HTR-8/SVneo (cell line): ENCODE measurements at places on chromosomes 2 and 18.

- no peak for DNase-seq
Observed at GRCh38 chr18:24942144-24942543, 409.8 kb downstream of the ZNF521 start.

DNA sequence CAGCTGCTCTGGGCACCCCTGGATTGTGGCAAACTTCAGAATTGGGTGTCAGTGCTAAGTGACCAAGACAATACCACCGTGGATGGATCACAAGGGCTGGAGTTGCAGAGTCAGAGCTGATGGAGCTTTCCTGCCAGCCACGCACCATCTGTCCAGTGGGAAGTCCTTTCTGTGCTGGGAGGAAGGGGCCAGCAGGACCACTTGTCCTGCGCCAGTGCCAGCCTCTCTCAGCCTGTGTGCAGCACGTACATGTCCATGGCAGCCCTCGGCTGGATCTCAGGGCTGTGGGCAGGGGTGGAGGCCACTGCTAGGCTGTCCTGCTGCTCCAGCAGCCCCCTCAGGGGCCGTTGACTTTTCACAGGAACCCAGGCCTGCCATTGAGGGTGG, 33.3 kb downstream of the RAB31 start:
- DNase-seq = no peak

DNA sequence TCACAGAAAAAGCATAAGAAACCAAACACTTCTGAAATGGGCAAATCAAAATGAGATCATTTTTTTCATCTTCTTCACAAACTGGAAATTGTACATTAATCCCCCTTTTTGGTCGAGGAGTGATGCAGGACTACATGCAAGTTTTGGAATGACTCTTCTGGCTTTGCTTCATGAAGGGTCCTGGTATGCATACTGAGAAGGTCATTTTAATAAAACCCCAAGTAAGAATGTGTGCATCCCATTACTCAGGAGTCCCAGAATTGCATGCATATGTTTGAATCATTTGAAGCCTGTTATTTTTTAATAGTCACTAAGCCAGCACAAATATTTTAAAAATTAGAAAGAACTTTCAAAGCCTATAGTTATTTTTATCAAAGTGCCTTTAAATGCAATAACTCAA, 16.7 kb upstream of the EHBP1 start:
- DNase-seq = no peak

DNA sequence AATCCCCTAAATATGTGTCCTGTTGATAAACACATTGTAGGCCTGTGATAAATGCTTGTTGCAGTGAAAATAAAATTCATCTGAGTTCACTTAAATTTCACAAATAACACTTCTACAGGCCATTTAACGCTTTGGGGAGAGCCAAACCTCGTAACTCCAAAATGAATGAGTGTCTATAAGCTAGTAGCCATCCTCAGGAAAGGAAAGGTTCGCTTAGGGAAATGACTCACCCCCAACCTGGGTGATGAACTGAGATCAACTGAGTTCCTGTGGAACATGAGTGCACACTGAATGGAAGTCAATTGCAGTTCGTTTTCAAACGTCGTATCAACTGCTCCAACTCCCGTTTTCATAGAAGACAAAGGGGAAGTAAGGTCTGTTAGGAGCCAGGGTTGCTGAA, 527.6 kb upstream of the ID2 start:
- no peak for DNase-seq

- peak; percentile 19 for DNase-seq
Observed at GRCh38 chr2:54767921-54768320, 44.5 kb downstream of the EML6 start.

GRCh38 chr2:217625557-217626169, 377.1 kb downstream of the TNS1 start:
- no peak for DNase-seq

DNA sequence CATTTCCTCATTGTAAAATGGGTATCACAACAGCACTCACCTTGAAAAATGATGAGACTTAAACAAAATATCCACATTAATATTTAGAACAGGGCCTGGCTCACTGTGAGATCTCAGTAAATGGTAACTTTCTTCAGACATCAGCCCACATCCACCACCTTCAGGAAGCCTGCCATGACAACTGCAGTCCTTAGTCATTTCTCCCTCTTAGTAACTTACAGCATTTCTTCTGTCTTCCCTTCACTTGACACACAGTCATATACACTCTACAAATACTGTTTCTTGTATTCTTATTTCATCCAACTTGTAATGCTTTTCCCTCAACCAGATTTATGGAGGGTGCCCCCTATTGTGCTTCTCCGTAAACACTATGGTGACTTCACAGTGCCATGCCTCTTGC, 263.0 kb downstream of the ZNF516 start:
- no peak for DNase-seq

GRCh38 chr2:197168705-197169104, 141.9 kb downstream of the ANKRD44 start:
- peak; percentile 40 for DNase-seq

DNA sequence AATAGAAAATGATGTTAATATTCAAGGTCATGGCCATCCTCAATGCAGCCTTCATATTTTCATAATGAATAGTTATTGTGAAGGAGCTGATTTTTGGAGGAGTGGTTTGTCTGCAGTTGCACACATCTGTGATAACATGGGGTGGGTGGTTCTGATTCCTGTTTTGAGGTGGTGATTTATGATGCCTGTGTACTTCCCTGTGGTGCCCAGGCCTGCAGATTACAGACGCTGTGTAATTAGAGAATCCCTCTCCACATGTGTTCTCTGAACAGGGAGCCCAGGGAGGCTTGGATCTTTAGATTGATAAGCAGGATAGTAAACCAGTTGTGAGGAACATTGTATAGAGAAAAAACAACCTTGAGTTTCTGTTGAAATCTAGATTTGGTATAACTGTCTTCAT, 117.5 kb downstream of the AGAP1 start:
- DNase-seq = no peak

DNA sequence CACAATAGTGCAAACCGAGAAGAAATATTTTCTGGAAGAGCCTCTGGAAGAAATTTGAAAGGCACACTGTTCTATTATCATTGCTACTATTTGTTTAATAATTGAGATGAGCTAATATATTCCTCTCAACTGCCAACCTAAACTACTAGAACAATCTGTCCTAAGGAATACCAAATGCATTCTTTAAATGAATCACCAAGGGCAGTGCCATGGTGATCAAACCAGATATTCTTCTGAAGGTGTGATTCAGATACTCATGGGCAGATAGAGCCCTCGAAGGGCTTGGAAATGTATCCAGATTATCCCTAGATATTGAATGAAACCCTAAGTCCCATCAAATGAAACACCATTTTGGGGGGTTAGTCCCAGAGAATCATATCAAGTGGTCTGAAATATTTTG, 76.6 kb downstream of the FIGN start:
- no peak for DNase-seq

- no peak for DNase-seq
Observed at GRCh38 chr2:43218702-43219382, 7.6 kb downstream of the ZFP36L2 start.

GRCh38 chr18:10659000-10659399, 133.2 kb downstream of the NAPG start:
- DNase-seq = no peak

GRCh38 chr18:21853016-21853415, 112.4 kb downstream of the MIB1 start:
- no peak for DNase-seq

DNA sequence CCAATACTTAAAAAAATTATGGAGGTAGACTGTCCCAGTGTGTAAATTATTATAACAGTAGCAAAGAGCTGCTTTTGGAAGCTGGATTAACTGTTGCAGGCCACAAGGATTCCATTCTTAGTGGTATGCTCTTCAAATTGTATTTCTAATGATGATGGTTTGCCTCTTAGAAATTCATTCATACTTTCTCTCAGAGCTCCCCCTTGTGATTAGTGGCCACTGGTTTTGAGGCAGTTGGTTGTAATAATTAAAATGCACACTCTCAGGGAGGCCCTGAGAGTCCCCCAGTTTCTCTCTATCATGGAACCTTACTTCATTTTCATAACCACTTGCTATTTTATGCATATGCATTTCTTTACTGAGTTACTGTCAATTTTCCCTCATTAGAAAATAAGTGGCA, 122.5 kb downstream of the PLA2R1 start:
- peak; percentile 30 for DNase-seq

DNA sequence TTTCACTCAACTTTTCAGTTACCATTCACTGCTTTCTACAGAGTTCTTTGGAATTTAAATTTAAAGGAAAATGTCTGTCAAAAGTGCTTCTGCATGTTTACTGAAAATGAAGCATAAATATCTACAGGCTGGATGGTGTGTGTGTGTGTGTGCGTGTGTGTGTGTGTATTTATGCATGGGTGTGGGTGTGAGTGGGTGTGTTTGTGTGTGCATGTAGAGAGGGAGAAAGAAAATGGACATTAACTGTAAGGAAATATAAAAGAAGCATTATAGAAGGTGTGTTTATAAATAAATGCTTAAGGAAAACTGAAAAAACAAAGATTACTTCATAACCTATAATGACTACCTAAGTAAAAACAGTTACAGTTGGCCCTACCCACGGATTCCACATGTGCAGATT, 43.2 kb downstream of the FANCL start:
- DNase-seq = no peak

GRCh38 chr2:125901278-125901677, 754.7 kb upstream of the GYPC start:
- no peak for DNase-seq

- no peak for DNase-seq
Observed at GRCh38 chr2:231576465-231576864, 16.2 kb upstream of the TEX44 start.

DNA sequence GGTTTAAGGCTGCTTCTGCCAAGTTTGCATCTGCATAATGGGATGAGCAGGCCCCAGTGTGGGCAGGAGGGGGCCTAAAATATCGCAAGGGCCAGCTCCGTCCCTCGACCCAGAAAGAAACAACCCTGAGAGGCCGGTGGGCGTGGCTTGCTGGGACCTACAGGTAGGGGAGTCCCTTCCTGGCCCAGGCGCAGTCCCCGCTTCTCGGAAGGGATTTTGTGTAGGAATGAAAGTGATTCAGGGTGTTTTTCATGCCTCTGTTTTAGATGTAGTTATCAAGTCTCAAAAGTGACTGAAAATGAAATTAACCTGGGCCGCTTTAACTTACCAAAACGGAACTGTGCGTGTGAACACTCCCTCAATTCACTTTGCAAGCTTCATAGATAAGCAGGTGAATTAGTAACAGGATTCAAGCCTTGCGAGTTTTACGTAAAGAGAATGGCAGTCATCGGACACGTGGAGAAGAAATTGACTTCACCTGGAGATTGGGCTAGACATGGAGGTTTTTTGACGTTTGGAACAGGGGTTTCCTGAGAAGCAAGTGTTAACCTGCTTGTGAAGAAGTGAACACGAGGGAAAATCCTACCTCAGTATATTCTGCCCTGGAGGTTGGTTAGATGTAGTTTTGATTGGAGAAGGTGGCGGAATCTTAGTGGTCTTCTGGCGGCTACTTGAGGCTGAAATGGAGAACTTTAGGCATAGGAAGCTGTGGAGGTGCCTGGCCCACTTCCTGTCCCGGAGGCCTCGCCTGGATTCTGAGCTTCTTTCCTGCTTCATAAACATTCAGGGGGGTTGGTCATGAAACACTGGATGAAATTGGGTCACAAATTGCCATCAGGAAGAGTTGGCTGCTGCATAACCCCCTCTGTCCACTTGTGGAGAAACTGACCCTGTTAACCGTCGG, 1.7 kb downstream of the NCK2 start:
- no peak for DNase-seq

DNA sequence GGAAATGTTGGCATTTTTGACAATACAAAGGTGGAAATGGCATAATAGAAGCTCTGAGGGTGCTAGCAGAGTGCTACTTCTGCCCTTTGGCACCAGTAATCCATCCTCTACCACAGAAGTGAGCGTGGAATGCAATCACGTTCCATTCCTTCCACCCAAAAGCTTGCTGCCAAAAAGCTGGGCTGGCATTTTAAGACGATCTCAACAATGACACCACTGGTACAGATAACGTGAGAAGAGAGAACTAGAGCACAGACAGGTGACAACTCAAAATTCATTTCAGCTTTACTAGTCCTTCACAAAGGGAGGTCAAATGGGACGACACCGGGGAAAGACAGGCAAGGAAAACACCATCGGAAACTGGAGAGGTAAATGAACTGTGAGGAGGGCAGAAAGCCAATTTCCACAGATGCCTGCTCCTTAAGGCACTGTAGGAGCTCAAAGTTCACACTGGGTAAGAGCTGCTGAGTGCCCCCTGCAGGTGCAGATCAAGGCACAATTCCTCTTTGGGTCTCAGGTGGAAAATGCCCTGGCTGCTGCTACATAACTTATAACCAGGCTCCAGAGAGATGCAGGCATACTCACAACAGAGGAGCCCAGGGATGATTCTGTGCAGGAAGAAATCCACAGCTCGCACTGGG, 50.7 kb upstream of the RNU4ATAC start:
- DNase-seq = no peak

DNA sequence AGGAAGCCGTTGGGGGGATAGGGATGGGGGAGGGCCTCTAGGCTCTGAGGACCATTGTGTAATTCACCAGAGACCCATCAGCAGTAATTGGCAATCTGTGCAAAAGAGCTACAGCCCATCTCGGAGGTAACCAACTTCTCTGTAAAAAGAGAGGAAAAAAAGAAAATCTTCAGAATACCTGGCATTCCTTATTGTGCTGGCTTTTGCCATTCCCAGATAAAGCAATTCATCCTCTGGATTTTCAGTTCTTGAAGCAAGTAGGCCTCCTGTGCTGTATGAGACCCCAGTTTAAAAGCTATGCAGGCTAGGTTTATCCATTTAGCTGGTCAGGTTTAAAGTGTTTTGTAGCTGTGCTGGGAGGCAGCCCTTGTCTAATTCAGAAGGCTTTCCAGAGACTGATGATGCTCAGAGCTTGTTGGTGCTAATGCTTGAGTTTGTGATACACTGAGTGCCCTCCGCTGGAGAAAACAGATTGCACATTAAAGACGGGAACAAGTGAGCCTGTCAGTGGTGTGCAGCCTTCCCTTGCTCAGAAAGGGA, at the start of gene LRRTM4:
Gene LRRTM4 (minus strand): TSS at position 446 of the 540 bp plus-strand sequence.
- no peak for DNase-seq

DNA sequence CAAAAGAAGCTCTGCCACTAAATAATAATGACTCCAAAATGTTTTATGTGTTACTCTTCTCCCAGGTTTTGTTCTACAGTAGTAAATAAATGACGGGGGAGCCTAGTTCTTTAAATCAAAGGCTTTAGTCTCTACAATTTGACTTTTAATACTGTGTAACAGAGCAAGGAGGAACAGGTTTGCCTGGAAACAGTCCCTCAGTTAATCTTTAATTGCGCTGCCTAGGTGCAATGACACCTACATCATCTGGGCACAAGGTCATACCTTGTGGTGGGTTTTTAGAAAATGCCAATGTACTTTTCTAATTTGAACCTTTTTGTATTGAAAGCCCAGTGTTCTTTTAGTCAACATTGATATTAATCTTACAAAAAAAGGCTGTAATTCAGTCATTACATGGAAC, 287.3 kb upstream of the SETBP1 start:
- DNase-seq = no peak
